Panc1 (cell line): ENCODE measurements at places on chromosomes 4 and X.

DNA sequence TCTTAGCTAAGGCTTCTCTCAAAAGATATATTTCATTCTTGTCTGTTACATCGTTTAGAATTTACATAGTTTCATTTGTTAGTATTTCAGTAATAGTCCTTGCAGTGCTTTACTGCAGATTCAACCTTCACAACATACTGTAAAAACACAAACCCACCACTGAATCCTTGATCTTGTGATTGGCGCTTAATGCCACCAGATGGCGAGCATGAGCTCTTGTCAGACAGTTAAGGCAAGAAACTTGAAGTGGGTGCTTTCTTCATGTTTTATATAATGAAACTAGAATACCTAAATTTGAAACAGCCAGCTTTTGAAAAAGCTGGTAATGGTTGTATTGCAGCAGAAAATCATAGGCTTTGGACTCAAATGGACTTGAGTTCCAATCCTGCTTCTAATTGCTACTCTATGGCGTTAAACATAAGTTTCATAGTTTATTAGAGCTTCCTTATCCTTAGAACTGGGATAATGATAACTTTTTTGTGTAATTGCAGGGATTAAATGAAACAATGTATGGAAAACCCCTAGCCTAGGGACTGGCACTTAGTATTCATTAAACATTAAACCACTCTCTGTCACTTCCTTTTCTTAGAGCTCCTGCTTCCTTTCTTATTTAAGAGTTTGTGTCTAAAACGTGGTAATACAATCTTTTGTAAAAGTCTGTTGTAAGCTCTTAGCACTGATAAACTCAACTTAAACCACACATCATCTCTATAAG, 95.1 kb downstream of the USP9X start:
- peak; percentile 18 for DNase-seq

DNA sequence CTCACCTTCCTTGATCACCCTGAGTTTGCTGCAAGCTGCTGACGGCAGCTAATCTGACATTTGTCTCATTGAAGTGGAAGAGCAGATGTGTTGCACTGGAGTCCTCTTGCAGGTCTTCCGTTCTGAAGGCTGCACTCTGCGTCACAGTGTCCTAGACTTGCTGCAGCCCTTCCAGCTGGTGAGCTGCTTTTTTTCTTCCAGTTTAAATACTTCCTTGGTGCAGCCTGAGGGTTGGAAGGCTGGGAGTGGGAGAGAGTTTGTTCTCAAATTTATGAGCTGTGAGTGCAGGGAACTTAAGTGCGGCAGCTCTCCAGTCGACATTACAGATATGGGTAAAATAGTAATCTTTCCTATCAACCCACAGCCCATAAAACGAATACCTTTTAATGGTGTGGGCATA, 303.6 kb upstream of the FAT1 start:
- DNase-seq: no peak

DNA sequence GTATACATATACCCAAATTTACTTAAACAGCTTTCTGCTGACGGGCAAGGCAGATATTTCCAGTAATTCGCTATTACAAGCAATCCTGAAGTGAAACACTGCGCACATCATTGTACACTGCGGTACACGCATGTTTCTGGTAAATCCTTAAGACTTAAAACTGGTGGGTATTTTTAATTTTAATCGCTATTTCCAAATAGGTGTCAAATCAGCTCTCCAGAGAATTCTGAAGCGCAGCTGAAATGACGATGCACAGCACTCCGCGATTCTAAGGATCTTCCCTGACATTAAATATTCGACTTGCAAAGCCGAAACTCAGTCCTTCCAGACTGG, 361 bp downstream of the TMEM128 start:
- no peak for DNase-seq

DNA sequence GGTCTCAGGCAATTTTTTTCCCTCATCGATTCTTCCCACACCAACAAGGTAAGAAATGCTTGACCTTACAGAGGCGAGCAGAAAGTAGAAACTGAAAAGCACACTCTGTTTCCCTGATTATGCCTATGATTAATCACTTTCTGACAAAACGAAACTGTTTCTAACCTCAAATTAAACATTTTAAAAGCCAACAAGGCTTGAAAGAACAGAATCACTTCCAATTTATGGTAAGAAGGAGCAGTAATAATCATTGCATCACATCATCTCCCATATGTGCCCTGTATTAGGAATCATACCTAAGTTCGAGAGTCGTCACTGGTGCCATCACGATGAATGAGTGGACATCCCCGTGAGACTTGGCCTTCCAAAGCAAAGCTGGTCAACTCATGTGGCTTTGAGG, 12.5 kb upstream of the CXCL13 start:
- DNase-seq: no peak

DNA sequence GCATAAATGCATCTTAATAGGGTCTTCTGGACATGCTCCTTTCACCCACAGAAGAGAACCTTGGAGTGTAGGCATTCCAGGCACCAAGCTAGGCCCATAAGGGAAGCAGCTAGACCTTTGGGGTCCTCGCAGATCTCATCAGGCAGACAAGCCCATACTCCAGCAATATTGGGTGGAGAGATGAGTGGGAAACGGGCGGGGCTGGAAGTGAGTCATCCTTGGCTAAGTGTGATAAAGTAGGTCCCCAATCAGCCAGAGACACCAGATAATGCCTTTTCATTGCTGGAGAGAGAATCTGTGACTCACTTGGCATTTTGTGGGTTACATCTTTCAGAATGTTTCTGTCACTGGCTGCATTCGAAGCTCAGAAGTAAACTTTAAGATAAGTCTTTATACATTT, 133.3 kb upstream of the MBNL3 start:
- DNase-seq: no peak

DNA sequence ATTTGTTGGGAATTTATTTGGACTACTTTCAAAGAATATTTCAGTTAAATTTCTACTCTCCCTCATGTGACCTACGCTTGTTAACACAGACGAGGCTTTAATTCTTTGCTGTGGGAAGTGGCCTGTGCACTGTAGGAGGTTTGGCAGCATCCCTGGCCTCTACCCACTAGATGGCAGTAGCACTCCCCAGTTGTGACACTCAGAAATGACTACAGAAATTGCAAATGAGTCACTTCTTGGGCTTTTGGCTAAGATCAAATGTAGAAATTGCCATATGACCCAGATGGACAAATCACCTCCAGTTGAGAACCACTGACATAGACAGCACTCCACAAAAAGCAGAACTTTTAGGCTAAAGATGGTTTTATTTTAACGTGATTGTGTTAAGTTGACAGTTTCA, 22.1 kb downstream of the PIR start:
- peak; percentile 36 for DNase-seq

DNA sequence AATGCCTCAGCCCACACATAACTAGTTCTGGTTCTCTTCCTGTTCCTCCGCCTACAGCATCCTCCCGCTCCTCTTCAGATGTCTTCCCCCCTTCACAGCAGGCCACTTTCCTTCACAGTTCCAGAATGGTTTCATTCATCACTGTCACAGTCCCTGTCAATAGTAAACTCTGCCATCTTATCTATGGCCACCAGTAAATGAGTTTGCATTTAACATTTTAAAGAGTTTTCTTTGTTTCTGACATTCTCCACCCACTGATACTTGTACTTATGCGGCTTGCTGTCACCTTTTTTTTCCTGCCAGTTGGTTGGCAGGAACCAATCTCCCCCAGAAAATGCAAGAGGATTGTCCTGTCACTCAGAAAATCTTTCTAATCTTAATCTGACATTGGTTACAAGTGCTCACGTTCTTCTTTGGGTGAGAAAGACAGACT, 114.1 kb downstream of the GLUD2 start:
- no peak for DNase-seq

GRCh38 chrX:125003746-125004446, 315.8 kb upstream of the TEX13C start:
- DNase-seq: no peak

DNA sequence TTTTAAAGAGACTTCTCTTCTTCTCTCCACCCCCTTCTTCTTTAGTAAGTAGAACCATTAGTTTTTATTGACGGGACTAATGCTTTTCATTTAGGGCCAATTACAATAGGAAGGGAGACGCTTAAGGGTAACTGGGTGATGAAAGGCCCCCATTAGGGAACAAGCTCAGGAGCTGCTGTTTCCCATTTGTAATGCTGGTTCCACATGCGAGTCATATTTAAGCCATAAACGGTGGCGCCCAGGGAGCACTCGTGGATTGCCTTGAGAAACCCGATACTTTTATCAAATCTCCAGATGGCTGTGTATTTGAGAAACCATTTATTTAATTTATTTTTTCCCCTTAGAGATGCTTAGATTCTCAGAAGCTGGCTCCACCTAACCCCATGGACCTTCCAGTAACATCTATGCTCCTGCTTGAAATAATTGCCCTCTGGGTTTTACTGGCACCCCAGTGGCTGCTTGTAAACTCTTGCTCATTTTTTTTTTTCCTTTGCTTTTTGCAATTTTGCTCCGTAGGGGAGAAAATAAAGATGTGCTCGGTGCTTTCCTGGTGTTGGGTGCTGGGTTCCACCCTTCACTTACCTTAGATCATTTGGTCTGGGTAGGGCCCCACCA, 124.2 kb upstream of the MSX1 start:
- no peak for DNase-seq

- no peak for DNase-seq
These were observed 23.1 kb upstream of the TMEM150C start for GRCh38 chr4:82584931-82585330.

DNA sequence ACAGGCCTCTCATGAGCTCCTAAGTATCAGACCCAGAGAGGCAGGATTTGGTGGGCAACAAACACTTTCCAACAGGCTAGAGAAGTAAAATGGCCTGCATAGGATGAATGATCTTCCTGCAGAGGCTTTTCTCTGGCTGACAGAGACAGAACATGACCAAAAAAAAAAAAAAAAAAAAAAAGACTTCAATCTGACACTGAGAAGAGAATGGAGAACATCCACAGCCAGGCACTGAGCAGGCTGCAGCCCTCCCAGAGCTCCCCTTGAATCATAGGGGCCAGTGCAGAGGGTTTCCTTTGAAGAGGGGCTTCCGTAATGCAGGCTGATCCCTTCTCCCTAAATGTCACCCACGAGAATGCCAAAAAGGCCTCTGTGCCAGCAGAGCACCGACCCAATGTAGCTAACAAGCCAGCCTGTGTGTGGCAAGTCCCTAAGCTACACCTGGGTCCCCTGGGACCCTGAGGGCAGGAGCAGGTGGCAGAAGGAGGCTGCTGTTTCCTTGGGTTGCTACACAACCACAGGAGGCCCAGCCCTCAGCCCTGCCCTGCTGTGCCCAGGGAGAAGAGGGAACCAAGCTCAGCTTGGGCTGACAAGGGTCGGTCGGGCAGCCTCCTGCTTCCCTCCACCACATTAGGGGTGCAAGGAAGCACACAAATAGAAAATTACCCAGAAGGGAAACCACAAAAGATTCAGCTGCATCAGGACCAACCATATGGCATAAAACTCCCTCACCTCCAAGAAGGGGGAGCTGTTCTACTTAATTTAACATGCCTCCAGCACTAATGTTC, 55.6 kb downstream of the MAP7D2 start:
- no peak for DNase-seq

DNA sequence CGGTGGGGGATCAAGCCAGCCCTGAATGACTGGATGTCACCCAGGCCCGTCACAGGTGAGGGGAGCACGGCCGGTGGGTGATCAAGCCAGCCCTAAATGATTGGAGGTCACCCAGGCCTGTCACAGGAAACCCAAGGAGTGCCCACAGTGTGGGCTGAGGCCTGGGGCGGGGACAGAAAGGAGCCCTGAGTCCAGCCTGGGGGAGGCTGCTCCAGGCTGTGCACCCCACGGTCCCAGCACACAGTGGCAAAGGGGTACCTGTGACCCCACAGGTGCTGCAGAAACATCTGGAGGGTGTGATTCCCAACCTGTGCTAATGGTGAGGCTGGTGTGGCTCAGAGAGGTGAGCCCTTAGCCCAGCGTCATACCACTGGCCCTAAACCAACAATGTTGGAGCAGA, 6.2 kb upstream of the CPLX1 start:
- DNase-seq: no peak

DNA sequence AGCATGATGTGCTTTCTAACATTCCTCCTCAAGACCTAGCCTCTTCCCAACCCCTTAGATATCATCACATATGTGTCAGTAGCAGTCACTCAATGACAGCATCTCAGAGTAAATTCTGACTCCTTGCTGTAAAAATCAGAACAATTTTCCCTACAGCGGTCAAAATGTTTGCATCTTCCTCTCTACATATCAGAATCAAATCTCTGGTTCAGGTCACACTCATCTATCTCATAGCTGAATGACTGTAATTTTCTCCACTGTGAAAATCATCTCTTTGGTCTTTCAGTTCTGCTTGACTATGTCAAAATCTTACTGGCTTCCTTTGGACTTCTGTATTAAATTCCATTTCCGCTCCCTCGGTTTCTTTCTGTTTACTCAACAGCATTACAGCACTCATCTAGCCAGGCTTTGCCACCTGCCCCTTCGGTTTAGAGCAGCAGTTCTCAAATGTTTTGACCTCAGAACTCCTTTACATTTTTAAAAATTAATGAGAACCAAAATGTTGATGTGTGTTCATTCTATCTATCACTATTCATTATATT, 57.3 kb downstream of the AGA start:
- no peak for DNase-seq

GRCh38 chrX:16770970-16771482, 15.2 kb upstream of the TXLNG start:
- DNase-seq: no peak

DNA sequence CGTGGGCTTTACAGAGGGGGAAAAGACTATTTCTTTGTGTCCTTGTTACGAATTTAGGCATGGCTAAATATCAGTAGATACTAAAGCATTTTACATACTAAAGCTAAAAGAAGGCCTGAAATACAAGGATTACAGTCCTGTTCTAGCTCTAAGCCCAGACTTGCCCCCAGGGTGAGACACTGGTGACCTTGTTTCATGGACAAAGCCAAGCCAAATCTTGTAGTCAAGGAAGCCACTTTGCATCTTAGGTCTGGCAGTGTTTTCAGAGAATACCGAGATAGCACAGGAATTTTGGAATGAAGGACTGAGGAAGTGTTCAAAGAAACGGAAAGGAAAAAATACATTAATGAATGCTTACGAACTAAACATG, 733 bp upstream of the G3BP2 start:
- no peak for DNase-seq

- no peak for DNase-seq
These were observed 5.5 kb downstream of the CLCN3 start for GRCh38 chr4:169625886-169626285.

DNA sequence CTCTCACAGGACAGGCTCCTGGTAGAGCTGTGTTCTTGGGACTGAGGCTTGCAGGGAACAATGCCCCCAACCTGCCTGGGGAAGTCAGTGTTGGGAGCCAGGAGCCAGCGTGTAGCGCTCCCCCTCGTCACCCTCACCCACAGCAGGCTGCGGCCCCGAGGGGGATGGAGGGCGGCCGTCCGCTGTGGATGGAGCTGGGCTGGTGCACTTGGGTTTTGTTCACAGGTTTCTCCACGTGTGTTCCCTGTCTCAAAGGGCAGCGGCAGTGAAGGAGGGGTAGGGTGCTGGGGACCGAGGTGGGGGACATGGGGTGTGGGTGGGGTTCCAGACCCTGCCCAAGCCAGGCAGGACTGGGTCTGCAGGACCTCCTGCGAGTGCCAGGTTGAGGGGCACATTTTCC, 69.1 kb downstream of the RGS12 start:
- no peak for DNase-seq

DNA sequence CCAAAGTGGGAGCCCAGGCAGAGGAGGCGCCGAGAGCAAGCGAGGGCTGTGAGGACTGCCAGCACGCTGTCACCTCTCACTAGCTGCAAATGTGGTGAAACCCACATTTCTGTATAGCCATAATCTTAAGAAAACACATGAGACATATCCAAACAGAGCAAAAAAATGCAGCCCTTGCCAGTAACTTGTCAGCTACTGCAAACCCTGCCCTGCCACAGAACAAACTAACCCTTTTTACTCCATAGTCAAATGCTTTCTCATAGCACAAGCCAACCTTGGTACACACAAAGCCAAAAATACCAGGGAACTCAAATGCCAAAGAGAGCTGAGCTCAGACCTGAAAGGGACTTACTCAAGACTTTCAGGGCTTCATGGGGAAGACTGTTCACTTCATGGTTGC, 14.9 kb upstream of the NXF3 start:
- DNase-seq: no peak
